ENCODE measurements at places on chromosomes 1 and 21.

DNA sequence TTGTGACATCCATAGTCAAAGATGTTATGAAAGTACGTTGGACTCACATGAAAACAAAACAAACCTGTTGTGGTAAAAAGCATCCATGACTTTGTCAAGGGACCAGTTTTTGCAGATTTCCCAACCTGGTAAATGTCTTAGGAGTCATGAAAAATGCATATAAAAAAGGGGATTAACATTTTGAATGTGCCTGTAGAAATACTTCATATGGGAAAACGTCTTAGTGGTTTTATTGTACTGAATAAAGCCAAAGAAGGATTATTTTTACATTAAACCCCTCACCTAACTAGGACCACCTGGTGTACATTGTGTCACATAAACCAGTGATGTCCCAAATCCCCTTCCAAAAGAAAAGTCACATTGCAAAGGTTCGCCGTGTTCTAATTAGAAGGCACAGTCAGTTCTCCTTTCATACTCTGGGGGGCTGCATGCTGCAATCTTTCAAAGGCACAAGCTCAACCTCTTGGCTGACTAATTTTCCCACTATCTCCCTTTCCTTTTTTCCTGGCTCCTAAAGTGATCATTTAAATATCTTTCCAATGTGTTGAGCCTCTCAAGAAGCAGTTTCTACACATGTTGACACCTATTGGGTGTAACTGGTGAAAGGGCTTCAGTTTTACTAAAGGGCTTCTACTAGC, 119.8 kb upstream of the SPAG17 start:
- no peak for DNase-seq

DNA sequence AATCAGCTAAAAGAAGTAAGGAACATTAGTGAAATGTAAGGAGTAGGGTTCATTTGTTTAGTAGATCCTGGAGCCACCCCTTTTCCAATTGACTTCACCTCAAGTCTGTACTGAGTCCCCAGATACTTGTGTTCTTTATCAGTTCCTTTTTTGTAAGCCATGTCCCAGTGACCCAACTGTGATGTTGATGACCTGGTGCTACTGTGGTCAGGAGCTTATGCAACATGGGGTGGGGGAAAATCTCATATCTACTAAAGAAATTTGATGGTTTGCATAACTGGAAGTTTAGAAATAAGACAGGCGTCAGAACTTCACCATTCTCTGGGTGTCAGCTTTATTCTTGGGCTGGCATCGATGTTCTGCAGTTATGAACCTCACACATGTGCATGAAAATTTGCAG, 120.5 kb downstream of the LRRC7 start:
- DNase-seq, result no peak

- no peak for DNase-seq
Observed at GRCh38 chr1:39422614-39423013, 68.8 kb upstream of the BMP8A start.

GRCh38 chr1:34360574-34360973, 183.9 kb downstream of the C1orf94 start:
- no peak for DNase-seq

DNA sequence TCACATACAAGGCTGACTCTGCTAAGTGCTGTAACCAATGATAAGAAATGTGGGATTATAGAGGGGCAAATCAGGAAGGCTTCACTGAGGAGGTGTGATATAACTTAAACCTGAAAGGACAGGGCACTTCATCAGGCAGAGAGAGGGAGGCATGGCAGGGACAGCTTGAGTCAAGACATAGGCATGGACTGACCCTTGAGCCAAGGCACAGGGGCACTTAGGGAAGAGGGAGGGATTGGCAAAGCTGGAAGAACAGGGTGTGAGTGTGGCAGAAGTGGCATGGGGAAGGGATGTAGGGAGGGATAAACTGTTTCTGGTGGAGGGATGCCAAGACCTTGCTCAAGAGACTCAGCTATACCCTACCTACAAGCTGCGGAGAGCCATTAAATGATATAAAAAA, 81.3 kb downstream of the PLXNA2 start:
- no peak for DNase-seq

GRCh38 chr1:32062867-32063230, 9.9 kb upstream of the TMEM39B start:
- no peak for DNase-seq

- DNase-seq, result no peak
Observed at GRCh38 chr1:119623678-119624077, 24.4 kb downstream of the ZNF697 start.

GRCh38 chr1:162003830-162004215, 19.8 kb downstream of the OLFML2B start:
- no peak for DNase-seq

DNA sequence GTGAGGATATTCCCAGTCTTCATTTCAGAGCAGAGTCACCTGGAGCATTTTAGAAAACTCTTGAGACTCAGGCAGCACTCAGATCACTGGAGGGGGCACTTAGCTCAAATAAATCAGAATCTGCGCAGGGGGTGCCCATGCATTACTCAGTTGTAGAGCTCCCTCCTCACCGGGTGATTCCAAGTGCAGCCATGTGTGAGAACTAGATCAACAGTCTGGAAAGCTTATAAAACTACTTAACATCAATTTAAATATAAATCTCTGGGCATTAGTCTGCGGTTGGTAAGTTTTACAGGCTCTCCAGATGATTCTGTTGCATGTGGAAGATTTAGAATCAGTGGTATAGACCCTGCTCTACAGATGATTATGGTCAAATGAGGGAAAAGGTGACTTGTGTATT, 128.6 kb downstream of the ST6GALNAC3 start:
- no peak for DNase-seq

DNA sequence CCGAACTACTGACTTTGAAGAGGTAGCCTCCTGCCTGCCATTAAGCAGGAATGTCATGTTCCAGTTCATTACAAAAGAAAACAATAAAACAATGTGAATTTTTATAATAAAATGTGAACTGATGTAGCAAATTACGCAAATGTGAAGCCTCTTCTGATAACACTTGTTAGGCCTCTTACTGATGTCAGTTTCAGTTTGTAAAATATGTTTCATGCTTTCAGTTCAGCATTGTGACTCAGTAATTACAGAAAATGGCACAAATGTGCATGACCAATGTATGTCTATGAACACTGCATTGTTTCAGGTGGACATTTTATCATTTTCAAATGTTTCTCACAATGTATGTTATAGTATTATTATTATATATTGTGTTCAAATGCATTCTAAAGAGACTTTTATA, 159.8 kb upstream of the SGIP1 start:
- no peak for DNase-seq

GRCh38 chr1:182235604-182235951, 156.0 kb downstream of the GLUL start:
- no peak for DNase-seq

Measured in stimulated activated CD8-positive, alpha-beta memory T cell treated with anti-CD3 and anti-CD28 coated beads, Interleukin-7, amount 100 ng/mL, for 1 hour (primary cell).